Cerebellum (tissue), 4 donors: ENCODE measurements at places on chromosomes 7 and 10.

- DNase-seq: no peak
Measured at GRCh38 chr10:71964743-71965515, 734 bp downstream of the CHST3 start.

- DNase-seq: no peak
Measured at GRCh38 chr10:76736815-76737618, 900.6 kb downstream of the KCNMA1 start.

GRCh38 chr10:75492173-75492925 lies 60.9 kb downstream of the LRMDA start:
- no peak for DNase-seq

GRCh38 chr7:84452618-84453017 lies 258.0 kb upstream of the SEMA3A start:
- DNase-seq: no peak

DNA sequence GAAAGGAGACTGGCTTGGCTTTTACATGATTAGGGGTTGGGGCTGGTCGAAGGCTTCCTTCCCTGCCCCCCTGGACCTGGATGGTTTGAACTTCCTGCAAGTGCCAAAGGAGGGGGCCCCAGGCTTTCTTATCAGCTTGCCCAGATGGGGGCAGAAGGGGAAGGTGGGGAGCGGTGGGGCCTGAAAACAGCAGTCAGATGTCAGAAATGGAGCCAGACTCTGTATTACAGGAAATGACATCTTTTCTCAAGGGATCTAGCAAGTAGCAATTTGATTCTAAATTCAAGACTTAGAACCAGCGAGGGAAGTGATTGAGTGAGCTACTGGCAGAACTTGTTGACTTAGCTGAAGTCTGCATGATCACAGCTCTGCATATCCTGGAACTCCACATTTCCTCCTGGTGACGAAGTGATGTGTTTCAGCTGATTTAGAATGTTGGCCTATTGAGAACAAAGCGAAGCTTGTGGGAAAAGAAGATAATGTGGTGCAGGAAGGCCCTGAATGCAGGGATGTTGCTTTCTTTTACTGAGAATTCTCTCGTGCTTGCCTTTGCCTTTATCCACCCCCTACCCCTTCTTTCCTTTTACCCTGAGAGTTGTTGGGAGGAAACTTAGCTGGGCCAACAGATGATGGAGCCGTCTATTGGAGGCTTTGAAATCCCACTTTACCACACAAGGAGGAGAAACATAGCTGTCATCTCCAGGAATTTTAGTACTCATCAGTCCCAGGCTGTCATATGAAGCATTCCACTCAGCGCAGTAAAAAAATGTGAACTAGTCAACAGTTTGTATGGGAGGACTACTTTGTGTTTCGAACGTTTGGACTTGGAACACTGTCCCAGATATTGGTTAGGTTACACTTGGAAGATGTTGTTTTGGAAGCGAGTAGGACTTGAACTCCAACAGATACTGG lies 43.2 kb downstream of the CCNY start:
- no peak for DNase-seq

GRCh38 chr10:47178537-47179290 lies 121.3 kb upstream of the GDF10 start:
- DNase-seq: no peak

GRCh38 chr10:104472505-104472904 lies 118.9 kb downstream of the CFAP58 start:
- DNase-seq: no peak

- no peak for DNase-seq
Measured at GRCh38 chr10:84156768-84157167, 16.8 kb upstream of the GPR15LG start.

- no peak for DNase-seq
Measured at GRCh38 chr7:80942261-80943041, 23.6 kb upstream of the SEMA3C start.

- no peak for DNase-seq
Measured at GRCh38 chr10:44923611-44924010, 12.5 kb downstream of the TMEM72 start.

DNA sequence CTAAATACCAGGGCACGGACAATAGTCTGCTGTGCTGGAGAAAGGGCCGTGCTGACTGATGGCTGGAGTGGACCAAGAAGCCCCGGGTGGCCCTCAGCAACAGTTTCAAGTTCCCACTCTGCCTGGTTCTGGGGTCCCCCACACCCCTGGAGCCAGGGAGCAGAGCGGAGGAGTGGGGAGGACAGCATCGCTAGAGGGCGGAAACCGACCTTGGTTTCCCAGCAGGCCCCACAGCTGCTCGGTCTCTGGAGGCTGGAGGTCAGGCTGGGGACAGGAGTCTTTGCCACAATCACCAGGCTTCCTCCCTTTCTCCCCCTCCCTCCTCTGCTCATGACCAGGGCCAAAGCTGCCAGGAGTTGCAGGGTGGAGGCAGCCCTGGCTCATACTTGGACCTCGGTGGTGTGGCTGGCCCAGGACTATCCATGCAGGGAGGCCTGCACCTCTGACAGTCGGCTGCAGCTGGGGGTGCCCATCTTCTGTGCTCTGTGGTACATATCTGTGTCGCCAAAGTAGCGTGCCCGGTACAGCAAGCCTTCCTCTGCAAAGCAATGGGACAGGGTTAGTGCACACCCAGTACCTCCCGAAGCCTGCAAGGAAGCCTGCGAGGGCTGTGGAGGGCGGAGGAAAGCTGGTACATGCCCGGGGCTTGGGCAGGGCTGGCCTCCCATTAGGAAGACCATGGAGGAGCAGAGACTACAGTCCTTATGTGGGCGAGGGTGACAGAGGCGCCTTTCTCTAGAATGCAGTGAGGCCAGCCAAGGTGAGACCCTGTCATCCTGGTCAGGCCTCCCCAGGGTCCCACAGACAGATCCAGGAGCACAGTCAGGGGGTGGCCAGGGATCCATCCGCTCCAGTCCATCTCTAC lies 19.1 kb downstream of the DNAJB12 start:
- no peak for DNase-seq

DNA sequence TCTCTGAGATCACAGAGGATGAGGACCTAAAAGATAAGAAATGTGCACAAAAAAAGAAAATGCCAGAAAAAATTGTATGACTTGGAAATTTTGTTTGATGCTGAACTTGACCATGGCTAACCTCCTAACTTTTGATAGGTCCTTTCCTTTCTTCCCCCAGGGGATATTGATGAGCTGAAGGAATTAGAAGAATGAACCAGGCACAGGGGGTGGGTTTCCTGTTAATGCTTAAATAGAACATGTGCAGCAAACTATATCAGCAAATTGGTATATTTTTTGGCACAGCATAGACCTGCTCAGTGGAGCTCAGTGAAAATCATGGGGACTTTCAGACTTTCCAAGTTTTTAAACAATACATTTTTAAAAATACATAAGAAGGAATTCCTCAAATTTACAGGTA lies 300.7 kb downstream of the HDAC9 start:
- no peak for DNase-seq

GRCh38 chr10:6875269-6875865 lies 295.3 kb upstream of the PRKCQ start:
- DNase-seq: no peak

- no peak for DNase-seq
Measured at GRCh38 chr7:923108-924041, 31.1 kb downstream of the ADAP1 start.

DNA sequence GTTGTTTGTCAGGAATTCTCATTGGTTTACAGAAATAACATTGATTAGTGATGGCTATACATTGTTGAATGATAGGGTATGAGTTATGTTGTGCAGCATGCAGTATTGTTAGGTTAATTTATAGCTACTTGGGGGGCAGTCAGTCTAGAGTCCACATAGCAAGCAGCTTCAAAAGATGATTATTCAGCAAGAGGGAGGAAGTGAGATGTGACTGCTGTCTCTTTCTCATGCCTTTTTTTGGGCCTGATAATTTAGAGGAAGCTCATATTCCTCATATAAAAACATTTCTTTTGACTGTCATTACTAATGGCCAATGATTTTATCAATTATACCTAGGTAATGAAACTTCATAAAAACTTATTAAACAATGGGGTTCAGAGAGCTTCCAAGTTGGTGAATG lies 3.4 kb upstream of the TBRG4 start:
- no peak for DNase-seq
